ENCODE measurements at places on chromosomes 1 and 21.
A peak's percentile ranks its signal among the peaks of the same experiment; 100 is the strongest.

DNA sequence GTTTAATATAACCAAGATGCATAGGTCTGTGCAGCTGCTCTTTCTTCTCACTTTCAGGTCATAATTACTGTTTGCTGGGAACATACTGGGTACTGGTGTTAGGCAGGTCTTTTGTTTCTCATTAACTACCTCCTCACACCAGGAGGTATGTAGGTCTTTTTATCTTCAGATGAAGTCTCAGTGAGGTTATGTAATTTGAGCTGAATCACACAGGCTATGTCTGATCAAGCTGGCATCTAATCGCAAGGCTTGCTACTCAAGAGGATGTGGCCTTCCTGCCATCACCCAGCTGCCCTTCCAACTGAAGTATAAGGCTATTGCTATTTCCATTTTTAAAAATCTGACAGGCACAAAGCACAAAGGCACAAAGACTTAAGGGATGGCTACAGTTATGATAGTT is 96.4 kb downstream of the RUNX1 start:
- DNase-seq = no peak

DNA sequence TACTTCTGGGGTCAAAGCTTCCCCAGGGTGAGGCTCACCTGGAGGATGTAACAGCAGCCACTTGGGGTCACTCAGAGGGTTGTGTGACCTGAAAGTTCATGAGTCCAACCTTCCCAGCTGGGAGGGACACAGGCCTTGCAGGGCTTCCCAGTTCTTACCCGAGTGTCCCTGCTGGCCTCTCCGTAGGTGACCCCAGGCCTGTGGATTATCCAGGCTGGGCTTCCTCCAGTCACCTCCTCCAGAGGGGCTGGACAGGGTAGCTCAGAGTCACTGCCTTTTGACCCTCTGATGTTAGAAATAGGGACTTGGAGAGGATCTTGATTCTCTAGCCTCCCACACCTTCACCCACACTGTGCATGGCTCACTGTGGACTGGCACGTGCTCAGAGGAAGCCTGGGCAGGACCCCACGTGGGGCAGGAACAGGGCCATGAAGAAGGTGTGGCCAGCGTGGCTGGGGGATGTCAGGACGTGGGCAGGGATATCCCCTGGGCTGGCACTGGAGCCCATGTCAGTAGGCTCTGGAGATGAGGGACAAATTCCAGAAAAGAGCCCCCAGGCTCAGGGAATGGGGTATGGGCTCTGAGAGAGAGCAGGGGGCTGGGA is 131.8 kb downstream of the ACTL8 start:
- no peak for DNase-seq

DNA sequence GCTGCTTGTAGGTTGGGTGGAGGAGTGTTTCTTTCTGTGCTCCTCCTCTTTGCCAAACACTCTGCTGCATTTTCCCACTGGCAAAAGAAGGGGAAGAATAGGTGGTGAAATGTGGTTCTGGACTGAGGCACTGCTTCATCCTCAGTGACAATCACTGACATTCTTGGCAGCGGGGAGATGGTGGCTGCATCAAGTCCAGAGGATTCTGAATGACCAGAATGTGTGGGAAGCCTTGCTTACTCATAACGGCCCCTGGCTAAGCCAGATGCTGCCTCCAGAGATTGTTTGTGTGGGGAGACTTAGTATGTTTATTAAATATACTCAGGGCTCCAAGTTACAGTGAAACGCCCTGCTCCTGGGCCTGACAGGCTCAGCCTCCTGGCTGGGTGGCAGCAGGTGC is 160.3 kb downstream of the CACNA1E start:
- DNase-seq = no peak

DNA sequence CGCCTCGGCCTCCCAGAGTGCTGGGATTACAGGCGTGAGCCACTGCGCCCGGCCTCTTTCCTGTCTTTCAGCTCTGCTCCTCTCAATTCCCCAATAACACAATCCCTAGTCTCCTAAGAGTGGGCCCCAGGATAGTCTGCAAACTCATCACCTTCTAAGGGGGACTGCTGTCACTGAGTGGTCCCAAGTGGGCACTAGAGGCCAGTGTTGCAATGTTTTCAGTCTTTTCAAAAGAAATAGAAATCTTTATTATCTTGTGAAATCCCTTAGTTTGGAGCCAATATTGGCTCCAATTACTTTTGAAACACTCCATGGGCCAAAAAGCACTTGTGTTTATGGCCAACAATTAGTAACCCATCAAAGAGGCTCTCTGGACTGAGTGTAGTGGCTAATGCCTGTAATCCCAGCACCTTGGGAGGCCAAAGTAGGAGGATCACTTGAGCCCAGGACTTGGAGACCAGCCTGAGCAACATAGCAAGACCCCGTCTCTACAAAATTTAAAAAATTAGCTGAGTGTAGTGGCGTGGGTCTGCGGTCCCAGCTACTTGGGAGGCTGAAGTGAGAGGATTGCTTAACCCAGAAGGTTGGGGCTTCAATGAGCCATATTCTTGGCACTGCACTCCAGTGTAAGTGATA is 28.6 kb upstream of the ZNF697 start:
- no peak for DNase-seq

DNA sequence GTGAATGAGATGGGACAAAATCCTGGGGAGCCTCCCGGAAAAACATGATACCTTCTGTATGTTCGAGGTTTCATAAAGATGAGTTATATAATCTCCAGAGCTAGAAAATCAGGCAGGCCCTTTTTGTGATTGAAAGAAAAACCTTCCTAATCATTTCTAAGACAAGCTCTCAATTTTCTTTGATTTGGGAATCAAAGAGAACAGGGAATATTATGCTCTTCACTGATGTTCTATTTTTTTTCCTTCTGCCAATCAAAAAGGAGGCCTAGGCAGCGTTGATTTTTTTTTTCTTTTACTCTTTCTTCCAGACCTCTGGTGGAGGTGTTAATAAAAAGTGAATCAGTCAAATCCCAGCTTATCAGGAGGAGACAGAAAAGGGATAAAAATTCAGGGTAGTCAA is 34.5 kb downstream of the DIRAS3 start:
- no peak for DNase-seq

DNA sequence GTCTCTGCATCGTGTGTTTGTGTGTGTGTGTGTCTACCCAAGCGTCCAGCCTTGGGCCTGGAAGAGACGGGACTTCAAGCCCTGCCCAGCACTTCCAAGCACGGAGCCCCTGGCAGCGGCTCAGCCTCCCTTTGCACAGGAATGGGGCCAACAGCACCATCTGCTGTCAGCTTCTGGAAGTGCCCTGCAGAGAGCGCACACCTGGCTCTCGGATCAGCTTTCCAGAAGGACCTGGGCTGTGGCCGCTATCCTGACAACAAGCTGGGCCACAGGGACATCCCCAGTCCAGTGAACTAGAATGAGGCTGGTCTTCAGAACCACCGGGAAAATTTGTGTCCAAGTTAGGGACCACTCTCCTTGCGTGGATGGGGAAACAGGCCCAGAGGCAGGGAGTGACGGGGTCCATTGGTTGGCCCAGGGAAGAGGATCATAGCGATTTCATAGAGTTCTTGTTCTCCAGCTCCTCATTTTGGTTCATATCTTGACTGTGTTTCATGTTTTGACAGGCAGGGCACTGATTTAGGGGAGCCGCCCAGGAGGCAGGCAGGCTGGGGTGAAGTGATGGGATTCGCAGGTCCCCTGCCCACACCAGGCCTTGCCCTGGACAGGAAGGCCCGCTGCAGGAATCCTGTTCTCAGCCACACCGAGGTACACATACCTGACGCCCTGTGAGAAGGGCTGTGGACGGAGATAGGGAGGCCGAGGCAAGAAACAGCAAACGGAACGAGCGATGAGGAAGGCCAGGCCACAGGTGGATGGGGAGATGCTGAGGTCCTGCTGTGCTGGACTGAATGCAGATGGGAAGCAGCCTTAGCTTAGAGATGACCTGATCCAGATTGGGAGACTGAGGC is 38.4 kb downstream of the TAS1R2 start:
- DNase-seq = peak; percentile 65

GRCh38 chr1:157219182-157219581 is 81.0 kb upstream of the ETV3 start:
- DNase-seq = no peak

DNA sequence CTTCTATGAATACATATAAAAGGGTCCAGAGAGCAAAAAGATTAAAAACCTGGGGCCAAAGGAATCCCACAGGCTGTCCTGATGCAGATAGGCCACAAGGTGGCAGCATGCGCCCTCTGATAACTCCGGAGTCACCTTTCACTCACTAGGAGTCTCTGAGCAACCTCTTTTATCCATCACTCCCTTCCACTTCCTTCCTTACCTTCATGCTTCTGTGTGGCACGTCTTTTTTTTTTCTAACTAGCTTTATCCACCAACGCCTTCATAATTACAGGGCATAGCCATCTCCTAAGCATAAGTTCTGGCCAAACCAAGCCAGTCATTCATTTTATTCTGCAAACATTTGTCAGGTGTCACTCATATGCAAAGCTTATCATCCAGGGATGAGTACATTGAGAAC is 3.9 kb upstream of the PGLYRP4 start:
- DNase-seq = peak; percentile 62

- DNase-seq = no peak
Measured at GRCh38 chr1:214983126-214983869, 99.2 kb upstream of the KCNK2 start.

- DNase-seq = no peak
Measured at GRCh38 chr1:156553860-156554485, 18.4 kb downstream of the IQGAP3 start.

GRCh38 chr1:6581561-6582305 is 1.9 kb downstream of the ZBTB48 start:
- no peak for DNase-seq

DNA sequence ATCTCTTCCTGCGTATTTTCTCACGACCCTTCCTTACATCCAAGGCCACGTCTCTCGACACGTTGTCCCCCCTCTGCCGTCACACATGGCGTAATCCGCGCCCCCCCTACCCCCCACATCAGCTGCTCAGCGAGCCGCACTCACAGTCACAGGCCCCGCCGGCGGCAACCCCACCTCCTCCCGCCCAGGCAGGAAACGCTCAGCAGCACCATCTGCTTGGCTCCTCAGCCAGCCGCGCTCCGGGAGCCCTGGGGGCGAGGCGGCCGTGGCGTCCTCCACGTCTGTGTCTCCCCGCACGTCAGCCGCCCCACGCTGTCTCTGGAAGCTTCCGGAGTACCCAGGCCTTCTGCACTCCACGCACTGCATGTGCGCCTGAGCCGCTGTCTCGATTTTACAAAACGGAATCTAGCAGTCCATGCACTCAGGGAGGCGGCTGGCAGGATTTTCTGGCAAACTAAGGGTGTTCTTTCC is 64.6 kb downstream of the SIK1 start:
- DNase-seq = peak; percentile 78

GRCh38 chr1:115969509-115969908 is 6.8 kb upstream of the SLC22A15 start:
- no peak for DNase-seq

GRCh38 chr1:196306421-196306820 is 301.8 kb downstream of the KCNT2 start:
- DNase-seq = no peak

DNA sequence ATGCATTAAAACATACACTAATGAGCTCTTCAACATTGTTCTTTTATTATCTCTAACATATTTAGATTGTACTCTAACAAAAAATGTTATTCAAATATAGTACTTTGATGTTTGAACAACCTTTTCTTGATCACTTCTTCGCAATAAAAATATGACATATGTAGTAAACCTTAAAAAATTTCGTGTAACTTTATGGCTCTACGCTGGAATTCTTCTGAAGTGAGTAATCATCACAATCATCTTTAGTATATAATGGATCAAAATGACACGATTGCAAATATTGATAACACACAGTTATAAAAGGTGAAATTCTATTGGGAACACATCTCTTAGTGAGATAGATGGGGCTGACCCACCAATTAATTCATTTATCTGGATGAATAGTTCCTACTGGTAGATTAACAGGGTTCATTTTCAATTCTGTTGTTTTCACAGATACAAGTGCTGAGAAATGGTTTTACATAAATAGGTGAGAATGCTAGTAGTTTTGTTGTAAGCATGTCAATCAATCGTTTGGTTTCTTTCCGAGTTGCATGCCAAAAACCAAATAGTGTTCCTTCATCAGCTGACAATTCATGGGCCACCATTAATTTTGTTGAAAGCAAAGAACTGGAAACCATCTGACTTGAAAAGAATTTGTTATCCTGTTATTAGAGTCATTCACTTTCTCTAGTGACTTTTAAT is 1.5 kb upstream of the ZMPSTE24 start:
- no peak for DNase-seq

DNA sequence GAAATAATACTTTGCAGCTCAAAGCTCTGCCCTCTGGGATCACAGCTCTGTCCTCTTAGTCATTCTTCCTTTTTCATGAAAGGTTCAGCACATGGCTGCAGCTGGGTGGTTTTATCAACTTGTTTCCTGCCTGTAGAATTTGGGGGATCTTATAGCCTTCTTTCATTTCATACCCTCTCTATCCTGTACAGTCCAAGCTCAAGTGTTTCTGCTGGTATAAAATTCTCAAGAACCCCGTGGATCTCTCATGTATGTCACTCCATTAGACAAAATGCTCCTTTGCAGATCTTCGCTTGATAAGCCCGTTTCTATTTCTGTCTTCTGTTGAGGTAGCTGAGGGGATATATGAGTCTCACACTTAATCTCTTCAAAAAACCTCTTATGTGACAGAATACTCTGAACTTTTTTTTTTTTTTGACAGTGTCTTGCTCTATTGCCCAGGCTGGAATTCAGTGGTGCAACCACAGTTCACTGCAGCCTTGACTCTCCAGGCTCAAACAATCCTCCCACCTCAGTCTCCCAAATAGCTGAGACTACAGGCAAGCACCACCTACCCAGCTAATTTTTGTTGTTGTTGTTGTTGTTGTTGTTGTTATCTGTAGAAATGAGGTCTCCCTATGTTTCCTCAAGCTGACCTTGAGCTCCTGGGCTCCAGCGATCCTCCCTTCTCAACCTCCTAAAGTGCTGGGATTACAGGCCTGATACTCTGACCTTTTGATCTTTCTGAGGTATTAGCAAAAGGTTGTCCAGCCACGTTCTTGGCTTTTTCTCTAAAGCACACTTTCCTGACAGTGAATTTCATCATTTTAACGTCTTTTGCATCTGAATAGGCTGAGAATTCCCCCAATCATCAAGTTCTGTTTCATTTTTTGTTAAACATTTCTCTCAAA is 24.6 kb upstream of the COL9A2 start:
- no peak for DNase-seq

- DNase-seq = no peak
Measured at GRCh38 chr1:231359113-231359512, 21.0 kb downstream of the SPRTN start.

GRCh38 chr21:31397939-31398338 is 53.9 kb upstream of the TIAM1 start:
- DNase-seq = no peak

GRCh38 chr1:209577346-209577745 is 6.2 kb upstream of the CAMK1G start:
- no peak for DNase-seq
